Left colon (tissue), 2 donors: ENCODE measurements at places on chromosomes 7 and 10. TPM values are rescaled to one million over a fixed set of nuclear protein-coding genes. Genes with fewer than 3 reads are reported as not detected.

The PHKG1 gene
- 0.67 TPM for total RNA-seq

The CDC14C gene
- not detected for total RNA-seq

The ARMS2 gene
- total RNA-seq: not detected

The ANKRD61 gene
- total RNA-seq: not detected

The DYNC1I1 gene
- total RNA-seq: 3.0 TPM

The RBP3 gene
- not detected for total RNA-seq

The FXYD4 gene
- not detected for total RNA-seq

The PVRIG gene
- total RNA-seq: not detected

The JAKMIP3 gene
- total RNA-seq: 0.14 TPM

The AFAP1L2 gene
- 12.5 TPM for total RNA-seq

The GPR15LG gene
- 402 TPM for total RNA-seq

The ZNF277 gene
- total RNA-seq: 20.1 TPM

The GRM8 gene
- 5.1 TPM for total RNA-seq

GRCh38 chr7:6530626-6531491 is 20.4 kb downstream of the GRID2IP start:
- no peak for DNase-seq

DNA sequence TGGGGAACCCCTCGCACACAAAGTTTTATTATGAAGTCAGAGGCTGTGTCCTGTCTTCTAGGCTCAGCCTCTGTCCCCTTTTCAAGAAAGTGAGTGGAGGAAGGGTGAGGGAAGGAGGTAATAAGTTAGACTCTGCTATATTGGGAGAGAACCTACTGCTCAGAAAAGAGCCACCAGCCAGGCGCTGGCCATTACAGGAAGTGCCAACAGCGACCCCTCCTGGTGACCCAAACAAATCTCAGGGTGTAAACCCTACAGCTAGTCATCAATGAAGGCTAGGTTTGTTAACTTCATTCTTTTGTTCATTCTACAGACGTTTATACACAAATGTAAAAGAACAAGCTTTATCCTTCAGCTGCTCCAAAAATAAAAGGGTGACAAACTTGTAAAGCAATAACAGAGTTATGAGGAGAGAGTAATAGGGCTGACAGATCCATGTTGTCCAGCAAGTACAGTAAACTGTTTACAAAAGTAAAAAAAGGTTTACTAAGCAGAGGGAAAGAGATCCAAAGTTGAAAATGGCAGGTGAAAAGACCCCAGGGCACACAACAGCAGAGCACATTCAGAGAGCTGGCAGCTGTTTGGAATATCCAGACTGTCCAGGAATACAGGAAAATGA is 82.7 kb downstream of the FAM204A start:
- DNase-seq: peak; percentile 49

DNA sequence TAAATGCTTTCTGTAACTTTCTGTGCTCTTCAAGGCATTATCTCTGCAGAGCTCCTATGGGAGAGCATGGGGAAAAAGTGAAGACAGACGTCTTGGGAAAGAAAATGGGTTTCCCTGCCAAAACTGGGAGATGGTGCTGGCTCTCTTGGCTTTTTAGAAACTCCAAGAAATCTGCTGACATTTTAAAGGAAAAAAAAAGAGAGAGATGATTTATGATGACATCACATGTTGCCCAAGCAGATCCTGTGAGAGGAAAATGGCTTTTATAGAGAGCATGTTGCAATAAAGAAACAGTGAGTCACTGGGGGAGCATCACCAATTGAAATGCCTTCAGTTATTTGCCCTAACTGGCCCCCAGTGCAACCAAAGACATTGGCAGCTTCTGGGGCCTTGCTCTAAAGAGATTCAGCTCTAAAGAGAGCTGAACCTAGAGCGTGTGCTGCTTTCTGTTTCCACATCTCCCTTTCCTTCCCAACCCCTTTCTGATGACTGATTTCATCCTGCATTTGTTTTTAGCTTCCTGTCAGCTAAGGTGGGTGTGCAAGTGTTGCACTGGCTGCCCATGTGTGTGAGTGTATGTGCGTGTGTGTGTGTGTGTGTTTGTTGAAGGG is 37.7 kb downstream of the LRMDA start:
- DNase-seq: no peak

DNA sequence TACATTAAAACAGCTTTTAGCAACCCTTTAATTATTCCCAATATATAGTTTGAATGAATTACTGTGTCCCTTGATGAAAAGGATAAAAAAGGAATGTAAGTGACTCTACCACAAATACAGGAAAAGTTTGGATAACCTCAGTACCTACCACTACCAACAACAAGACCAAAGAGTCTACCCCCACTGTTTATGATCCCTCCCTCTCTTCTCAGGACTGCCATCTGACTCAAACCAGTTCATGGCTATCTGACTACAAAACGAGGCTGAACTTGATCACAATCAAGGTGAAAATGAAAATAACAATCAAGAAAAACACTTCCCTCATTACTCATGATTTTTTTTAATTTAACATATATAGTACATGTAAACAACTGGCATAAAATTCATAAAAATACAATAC is 108.7 kb downstream of the DPY19L1 start:
- no peak for DNase-seq

DNA sequence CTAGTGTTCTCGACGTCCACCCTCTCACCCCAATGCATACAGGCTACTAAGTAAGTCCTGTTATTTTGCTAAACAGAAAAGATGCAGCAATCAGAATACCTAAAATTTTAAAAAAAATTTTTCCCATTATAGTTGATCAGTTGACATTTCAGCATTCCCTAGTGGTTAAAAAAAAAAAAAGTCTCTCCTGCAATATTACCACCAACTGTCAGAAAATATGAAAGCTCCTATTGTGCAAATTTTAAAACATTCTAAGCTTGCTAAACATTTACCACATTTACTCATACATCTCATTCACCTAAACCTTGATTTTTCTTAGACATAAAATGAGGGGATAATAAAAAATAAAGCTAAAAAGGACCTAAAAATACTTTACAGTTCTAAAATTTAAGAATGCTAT is 165.6 kb downstream of the AVL9 start:
- no peak for DNase-seq

DNA sequence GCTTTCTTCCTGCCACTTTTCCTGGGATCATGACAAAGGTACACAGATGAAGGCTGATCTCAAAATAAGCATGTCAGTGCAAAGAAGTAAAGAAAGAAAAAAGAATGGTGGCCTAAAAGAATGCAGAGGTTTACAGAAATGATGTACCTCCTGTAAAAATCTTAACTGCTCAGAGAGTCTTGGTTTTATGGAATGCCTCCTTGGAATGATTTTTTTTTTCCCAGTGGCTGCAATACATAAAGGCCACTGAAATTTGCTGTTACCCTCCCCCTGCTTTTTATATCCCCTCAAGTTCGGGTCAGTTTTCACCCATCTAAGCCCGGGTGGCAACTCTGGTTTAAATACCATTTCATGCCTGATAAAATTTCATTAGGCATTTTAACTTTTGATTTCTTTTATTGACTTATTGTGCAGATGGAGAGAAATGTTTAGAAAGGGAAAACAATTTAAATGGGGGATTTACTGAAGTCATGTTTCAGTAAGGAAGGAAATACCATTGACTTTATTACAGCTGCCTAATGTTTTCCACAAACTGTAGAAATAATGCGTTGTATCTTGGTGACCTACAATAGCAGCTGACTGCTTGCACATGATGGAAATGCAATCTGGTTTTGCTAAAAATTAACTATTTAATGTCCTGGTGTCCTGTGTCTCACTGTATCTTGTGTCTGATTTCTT is 102.5 kb downstream of the SAMD9 start:
- DNase-seq: no peak

GRCh38 chr7:25549271-25549921 is 321.1 kb upstream of the NPVF start:
- no peak for DNase-seq

DNA sequence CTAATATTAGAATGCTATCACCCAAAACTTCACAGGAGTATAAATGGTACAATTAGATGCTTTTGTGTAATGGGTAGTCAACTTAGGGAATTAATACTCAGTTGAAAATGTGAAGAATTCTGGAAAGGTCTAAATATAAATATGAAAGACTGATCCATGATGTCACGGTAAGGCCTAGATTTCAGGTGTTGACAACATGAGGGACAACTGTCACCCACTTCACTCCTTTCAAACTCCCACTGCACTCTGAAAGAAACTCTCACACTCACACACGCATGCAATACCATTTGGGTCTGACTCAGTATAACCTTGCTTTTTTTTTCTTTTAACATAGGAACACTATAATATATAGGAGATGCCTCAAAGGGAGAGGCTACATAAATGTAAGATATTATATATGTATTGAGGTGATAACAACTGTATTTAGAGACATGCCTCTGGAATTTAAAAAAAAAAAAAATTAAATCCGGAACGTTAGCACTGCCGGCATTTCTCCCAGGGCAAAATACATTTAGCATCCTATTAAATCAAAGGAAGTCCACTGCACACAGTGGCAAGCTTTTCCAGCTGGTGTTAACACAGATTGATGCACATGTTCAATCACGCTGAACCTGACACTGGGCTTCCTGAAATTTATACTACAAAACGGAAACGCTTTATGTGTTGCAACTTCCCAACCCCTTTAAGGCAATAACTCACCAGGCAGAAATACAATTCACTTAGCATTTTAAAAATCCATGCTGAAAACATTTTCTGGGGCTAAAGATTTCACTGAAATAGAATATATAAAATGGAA is 74.9 kb downstream of the RSU1 start:
- no peak for DNase-seq

DNA sequence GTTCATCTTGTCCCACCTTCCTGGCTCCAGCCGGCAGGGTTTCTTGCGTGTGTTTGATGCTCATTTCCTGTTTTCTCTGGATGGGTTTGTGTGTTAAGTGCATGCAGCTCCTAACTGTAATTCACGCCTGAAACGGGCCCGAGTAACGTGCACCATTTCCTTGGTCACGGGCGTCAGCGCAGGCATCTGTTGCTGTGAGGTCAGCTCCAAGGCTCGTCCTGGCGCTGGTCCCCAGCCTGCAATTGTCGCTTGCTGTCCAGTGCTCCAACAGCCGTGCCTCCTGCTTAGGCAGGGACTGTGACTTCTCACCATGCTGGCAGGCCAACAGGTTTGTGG is 201.1 kb downstream of the GLRX3 start:
- no peak for DNase-seq
